ENCODE measurements at places on chromosomes 7 and 10. TPM values are rescaled to one million over a fixed set of nuclear protein-coding genes. Genes with fewer than 3 reads are reported as not detected.

DNA sequence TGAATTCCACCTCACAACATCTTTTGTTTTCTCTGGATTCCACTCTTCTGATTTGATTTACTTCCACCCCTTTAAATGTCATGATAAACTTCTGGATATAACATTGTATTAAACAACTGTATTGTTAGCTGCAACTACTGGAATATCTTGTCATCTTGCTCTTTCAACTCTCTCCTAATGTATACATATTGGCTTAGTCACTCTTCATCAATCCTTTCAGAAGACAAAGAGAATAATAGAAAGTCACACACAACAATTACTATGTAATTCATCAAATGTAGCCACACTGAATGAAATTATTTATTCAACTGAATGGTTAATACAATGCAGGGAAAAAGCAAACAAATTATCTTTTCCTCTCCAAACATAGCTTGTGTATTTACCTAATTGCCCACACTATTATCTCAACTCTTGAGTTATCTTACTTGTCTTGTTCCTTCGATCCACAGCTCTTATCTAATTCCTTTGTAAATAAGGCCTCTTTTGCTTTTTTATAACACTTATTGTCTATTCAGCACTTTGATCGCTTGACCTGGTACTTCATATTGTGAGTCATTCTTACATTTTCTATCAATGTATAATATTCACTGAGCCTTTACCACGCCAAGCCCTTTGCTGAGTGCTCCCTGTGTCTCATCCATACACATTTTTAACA, 16.7 kb downstream of the SEMA3A start:
- DNase-seq = no peak

DNA sequence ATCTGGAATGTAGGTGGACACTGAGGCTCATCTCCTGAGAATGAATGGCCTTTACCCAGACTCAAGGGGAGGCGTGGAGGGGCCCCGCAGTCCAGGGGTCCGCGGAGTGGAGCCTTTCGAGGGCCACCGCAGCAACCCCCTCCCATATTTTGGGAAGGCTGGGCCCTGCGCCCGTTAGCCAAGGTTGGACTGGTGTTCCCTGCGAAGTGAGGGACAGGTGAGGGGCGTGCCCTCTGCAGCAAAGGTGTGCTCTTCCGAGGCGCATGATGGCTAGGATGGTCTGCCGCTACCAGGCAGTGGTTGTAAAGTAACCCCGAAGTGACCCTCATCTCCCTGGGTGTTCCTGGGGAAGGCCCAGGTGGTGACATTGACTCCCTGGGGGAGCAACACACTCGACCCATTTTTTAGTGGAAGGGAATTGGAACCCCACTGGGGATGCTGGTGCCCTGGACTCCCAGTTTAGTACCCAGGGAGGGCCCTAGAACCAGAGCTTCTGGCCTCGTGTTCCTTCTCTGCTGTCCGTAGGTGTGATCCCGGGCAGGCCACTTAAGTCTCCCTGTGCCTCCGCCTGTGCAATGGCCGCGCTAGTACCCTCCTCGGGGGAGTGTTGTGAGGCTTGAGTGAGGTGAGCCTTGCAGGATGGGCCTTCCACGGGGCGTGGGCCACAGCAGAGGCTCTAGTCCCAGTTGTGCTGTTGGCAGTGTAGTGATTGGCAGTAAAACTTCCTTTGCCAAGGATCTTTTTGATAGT, 779 bp downstream of the FAM241B start:
- no peak for DNase-seq

GRCh38 chr10:44799966-44800365, 111.2 kb upstream of the TMEM72 start:
- DNase-seq = no peak

- DNase-seq = no peak
These were observed 66.8 kb upstream of the CYP26C1 start for GRCh38 chr10:92993699-92994272.

- DNase-seq = no peak
These were observed 158.3 kb upstream of the PFKP start for GRCh38 chr10:2908851-2909630.

DNA sequence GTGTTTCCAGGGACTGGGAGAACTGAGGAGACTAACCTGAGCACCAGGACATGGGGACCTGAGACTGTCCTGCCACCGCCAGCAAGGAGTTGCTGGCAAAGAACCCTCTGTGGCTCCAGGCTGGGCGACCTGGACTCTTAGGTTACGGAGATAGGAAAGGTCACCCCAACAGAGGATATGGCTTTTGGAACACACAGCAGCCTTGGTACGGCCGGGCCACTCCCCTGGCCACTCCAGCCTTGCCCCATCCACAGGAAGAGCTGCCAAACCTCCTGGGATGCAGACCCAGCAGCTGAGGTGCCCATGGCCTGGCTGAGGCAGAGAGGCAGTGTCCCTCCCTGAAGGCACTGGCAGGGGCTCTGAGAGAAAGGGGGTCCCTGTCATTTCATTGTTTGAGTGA, 137.8 kb downstream of the OAT start:
- DNase-seq = no peak

GRCh38 chr10:118629211-118629610, 33.8 kb upstream of the PRLHR start:
- DNase-seq = no peak

- peak; percentile 28 for DNase-seq
These were observed 177.6 kb downstream of the PRKAG2 start for GRCh38 chr7:151699147-151699927.

DNA sequence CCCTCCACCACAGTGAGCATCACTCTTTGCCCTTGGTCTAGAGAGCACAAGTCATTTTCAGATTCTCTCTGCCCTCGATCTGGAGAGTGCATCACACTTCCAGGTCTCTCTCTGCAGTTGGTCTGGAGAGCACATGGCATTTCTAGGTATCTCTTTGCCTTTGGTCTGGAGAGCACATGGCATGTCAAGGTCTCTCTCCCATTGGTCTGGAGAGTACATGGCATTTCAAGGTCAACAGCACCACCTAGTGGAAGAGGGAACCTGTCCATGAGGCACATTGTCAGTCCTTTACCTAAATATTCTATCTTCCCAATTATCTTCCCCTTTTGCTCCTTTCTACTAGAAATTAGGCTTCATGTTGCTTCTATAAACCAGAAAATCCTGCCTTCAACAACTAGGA, 1139.4 kb downstream of the XPNPEP1 start:
- peak; percentile 16 for DNase-seq

DNA sequence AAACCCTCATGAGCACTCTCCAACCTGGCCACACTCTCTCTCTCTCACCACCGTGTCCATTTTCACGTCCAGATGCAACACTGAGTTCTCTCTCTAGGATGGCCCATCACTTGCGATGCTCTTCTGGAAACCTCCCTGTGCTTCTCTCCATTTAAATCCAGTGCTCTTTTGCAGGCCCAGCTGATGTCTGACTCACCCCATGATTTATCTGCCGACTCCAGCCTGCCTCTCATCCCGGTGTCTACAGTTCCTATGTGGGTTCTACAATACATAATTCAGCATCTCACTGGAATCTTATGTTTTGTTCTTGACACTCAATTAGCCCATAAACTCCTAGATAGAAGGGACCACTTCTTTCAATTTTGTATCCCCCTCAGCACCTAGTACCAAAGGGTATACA, 5.0 kb downstream of the TPK1 start:
- DNase-seq = no peak

DNA sequence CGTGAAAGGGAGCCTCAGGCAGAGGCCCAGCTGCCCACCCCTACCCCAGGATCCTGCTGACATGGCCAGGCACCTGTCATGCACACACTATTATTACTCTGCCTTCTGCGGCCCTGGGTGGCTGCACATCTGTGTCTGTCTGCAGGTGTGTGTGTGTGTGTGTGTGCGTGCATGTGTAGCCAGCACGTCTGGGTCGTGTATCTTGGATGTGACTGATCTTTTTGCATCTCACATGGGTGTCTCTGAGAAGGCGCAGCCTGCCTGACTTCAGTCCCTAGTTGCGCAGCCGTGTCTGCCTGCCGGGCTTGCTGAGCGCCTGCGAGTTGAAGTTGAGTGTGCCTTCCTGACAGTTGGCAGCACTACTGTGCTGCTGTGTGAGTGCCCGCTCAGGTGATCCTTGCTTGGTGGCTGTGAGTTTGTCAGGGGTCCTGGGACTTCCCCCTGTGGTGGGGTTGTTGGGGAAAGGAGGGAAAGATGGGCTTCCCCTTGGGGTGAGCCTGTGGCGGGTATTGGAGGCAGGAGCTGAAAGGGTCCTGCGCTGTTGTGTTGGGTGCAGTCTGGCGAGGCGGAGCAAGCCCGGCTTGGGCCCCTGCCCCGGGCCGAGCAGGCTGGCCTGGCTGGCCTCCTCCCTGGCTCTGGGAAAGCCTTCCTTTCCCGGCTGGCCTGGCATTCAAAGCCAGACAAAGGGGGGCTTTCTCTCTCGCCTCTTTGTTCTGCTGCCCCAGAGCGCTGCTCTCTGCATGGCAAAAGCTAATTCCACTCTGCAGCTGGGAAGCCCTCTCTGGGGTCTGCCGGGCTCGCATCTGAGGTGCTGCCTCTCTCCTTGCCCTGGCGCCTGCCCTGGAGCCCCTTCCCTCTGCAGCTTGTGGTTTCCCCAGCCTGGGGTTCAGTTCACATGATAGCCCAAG, 4.9 kb downstream of the TRIM8 start:
- DNase-seq = peak; percentile 55

GRCh38 chr7:123485187-123485586, 49.2 kb downstream of the IQUB start:
- DNase-seq = no peak

Gene WDFY4
- total RNA-seq = 7.0 TPM

Gene NXPH1
- not detected for total RNA-seq

Gene ZNF425
- total RNA-seq = 6.1 TPM

Gene BLNK
- total RNA-seq = 13.8 TPM

Data from stomach (tissue), 19 donors.